ENCODE measurements at places on chromosomes 11 and 22. TPM values are rescaled to one million over a fixed set of nuclear protein-coding genes. Genes with fewer than 3 reads are reported as not detected.

DNA sequence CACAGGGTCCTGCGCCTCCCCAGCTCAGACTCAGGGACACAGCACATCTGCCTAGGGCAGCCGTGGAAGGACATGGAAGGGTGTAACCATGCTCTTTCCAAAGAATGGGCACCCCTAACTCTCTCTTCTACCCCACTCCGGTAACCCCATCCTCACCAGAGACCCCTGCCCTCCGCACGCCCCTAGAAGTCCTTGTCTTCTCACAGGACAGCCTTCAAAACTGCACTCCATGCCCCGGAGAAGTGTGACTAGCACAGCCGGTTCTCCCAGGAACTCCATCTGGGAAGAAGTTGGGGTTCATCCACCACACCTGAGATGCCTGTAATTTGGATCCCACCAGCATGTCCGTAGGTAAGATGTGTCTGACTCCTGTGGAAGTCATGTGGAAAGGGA is 25.0 kb downstream of the P2RY2 start:
- H3K27me3 ChIP-seq: no peaks in the 10 kb centered on the region
- no peaks in the 10 kb centered on the region for H3K36me3 ChIP-seq
- no peak overlapping the region for H3K27ac ChIP-seq
- no peaks in the 10 kb centered on the region for H3K4me1 ChIP-seq
- no peak overlapping the region for H3K4me3 ChIP-seq

GRCh38 chr11:15594607-15595006 is 479.9 kb downstream of the INSC start:
- no peaks in the 10 kb centered on the region for H3K36me3 ChIP-seq
- H3K4me3 ChIP-seq: no peak overlapping the region
- no peaks in the 10 kb centered on the region for H3K4me1 ChIP-seq
- no peak overlapping the region for H3K27ac ChIP-seq
- no peak for DNase-seq
- H3K27me3 ChIP-seq: no peaks in the 10 kb centered on the region

Gene POU2AF1
- total RNA-seq: 2.0 TPM

- H3K36me3 ChIP-seq: no peaks in the 10 kb centered on the region
- H3K4me3 ChIP-seq: no peak overlapping the region
- peaks cover 5% of the 10 kb centered on the region for H3K4me1 ChIP-seq
- no peak for DNase-seq
Measured at GRCh38 chr11:3109434-3109833, 52.2 kb upstream of the CARS1 start.

DNA sequence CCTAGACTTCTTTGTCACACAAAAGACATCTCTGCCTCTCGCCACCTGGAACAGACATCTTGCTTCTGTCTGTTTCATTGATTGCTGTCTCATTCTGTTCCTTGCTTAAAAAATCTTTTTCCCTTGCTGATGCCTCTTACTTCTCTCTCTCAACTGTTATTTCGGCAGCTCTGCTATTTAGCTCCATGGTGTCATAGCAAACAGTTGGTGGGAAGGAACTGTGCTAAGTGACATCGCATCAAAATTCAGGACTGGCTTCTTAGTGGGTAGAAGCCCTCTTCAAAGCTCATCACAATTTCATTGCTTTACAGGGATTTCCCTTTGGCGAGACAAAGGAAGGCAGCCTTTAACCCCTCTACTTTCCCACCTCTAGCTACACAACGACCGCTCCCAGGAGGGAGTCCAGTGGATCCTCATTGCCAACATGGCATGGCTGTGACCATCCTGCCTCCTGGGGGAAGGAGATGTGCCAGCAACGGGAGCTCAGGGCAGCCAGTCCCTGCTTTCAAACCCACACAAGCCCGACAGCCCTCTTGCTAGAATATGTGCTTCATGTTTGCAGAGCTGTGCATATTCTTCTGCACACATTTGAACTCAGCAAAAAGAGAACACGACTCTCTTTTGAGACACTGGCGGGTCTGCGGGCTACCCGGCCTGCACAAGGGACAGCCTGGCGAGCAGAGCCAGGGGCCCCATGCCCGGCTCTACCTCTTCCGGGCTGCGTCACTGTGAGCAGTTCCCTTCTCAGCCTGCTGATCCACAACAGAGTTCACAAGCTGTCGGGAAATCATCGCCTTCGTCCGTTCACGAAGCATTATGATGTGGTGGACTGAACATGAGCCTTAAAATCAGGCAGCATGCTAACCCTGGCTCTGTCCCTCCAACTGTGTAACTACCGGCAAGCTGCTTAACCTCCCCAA is 51.1 kb upstream of the JAM3 start:
- no peaks in the 10 kb centered on the region for H3K4me1 ChIP-seq
- H3K36me3 ChIP-seq: no peaks in the 10 kb centered on the region
- H3K4me3 ChIP-seq: no peak overlapping the region
- H3K27ac ChIP-seq: no peak overlapping the region

GRCh38 chr11:119852741-119853140 is 123.7 kb upstream of the NECTIN1 start:
- H3K4me3 ChIP-seq: no peak overlapping the region
- H3K27me3 ChIP-seq: no peaks in the 10 kb centered on the region
- H3K36me3 ChIP-seq: no peaks in the 10 kb centered on the region
- no peaks in the 10 kb centered on the region for H3K4me1 ChIP-seq
- no peak overlapping the region for H3K27ac ChIP-seq
- DNase-seq: no peak

GRCh38 chr11:6614446-6614845 is 2.4 kb upstream of the TAF10 start:
- H3K36me3 ChIP-seq: peaks cover 5% of the 10 kb centered on the region
- no peak overlapping the region for H3K4me3 ChIP-seq
- peaks cover 17% of the 10 kb centered on the region for H3K4me1 ChIP-seq
- no peak overlapping the region for H3K27ac ChIP-seq
- DNase-seq: no peak

DNA sequence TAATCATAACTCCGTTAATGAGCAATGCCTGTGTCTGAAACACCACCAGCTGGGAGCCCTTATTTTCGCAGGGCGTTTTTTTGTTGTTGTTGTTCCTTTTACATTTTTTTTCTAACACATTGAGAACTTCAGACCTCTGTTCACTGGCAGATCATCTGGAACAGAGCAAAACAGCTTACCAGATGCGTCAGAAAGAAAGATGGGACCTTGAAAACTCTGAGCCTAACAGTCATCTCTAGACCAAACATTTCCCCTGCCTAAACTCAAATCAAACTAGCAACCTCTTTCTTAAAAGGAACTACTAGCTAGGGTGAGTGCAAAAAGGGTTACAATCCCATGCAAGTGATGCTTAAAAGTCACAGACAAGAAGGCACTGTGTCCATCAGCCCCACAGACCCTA is 93.2 kb downstream of the PLEKHA7 start:
- H3K4me3 ChIP-seq: no peak overlapping the region
- no peaks in the 10 kb centered on the region for H3K27me3 ChIP-seq
- no peak overlapping the region for H3K27ac ChIP-seq
- peaks cover 20% of the 10 kb centered on the region for H3K4me1 ChIP-seq
- no peaks in the 10 kb centered on the region for H3K36me3 ChIP-seq

- H3K36me3 ChIP-seq: no peaks in the 10 kb centered on the region
- no peaks in the 10 kb centered on the region for H3K27me3 ChIP-seq
- peaks cover 8% of the 10 kb centered on the region for H3K4me1 ChIP-seq
- DNase-seq: no peak
- no peak overlapping the region for H3K27ac ChIP-seq
- no peak overlapping the region for H3K4me3 ChIP-seq
Measured at GRCh38 chr22:40716116-40716515, 36.8 kb downstream of the MCHR1 start.

DNA sequence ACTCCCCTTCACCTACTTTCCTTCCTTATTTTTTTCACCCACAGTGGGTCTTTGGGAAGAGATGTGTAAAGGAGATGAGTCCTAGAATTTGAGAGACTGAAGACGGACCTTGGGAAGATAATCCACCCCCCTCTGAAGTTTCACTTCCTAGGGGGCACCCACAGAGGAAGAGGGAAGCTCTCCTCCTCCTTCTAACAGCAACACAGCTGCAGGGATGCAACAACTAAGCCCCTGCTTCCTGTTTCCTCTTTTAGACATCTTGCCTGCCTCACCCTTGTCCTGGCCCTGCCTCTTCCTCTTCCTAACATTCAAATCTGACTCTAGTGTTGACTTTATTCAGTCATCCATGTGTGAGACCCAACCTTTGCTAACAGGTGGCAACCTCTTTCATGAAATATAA is 424.6 kb downstream of the BUD13 start:
- H3K27ac ChIP-seq: no peak overlapping the region
- no peaks in the 10 kb centered on the region for H3K27me3 ChIP-seq
- H3K36me3 ChIP-seq: no peaks in the 10 kb centered on the region

Gene F2
- 825 TPM for total RNA-seq

DNA sequence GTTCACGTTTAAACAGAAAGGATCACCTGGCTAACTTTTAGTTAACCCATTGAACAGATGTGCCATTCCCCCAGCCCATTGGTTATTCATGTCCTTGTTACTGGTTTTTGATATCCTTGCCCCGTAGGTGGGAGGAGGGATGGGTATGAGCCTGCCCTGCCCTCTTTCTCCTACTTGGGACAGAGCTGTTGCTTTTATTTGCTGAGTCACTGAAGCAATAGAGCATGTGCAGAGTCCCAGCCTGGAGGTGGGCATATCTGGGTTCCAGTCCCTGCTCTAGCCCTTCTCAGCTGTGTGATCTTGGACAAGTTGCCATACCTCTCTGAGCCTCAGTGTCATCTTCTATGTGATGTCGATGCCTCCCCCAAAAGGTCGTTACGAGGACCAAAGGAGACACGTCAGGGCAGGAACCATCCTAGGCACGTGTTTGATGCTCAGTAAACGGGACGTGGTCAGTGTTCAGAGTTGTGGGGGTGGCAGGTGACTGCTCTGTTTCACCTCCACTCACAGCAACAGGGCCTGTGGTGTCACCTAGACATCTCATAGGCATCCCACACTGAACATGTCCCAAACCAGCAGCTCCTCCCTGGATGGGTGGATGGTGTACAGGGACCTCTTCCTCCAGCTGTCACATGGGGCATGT is 61.0 kb downstream of the BMAL1 start:
- H3K27me3 ChIP-seq: no peaks in the 10 kb centered on the region
- DNase-seq: no peak
- H3K4me1 ChIP-seq: peaks cover 63% of the 10 kb centered on the region

- H3K4me1 ChIP-seq: no peaks in the 10 kb centered on the region
- no peak for DNase-seq
- H3K4me3 ChIP-seq: no peak overlapping the region
- no peaks in the 10 kb centered on the region for H3K27me3 ChIP-seq
- H3K36me3 ChIP-seq: no peaks in the 10 kb centered on the region
Measured at GRCh38 chr11:119786431-119787073, 57.6 kb upstream of the NECTIN1 start.

- H3K27ac ChIP-seq: no peak overlapping the region
- H3K36me3 ChIP-seq: peaks cover 42% of the 10 kb centered on the region
- no peak for DNase-seq
- no peaks in the 10 kb centered on the region for H3K27me3 ChIP-seq
- no peaks in the 10 kb centered on the region for H3K4me1 ChIP-seq
Measured at GRCh38 chr11:18615628-18616392, 16.2 kb downstream of the MISFA start.

GRCh38 chr22:19168088-19168890 is 10.2 kb downstream of the SLC25A1 start:
- H3K36me3 ChIP-seq: no peaks in the 10 kb centered on the region
- no peak overlapping the region for H3K4me3 ChIP-seq
- no peak overlapping the region for H3K27ac ChIP-seq
- no peak for DNase-seq
- peaks cover 5% of the 10 kb centered on the region for H3K27me3 ChIP-seq

Gene INS
- not detected for total RNA-seq

- peak; percentile 84 for DNase-seq
- H3K27me3 ChIP-seq: no peaks in the 10 kb centered on the region
- peaks cover 6% of the 10 kb centered on the region for H3K36me3 ChIP-seq
- peak overlapping the region; percentile 100 for H3K27ac ChIP-seq
- H3K4me3 ChIP-seq: peak overlapping the region; percentile 6
Measured at GRCh38 chr11:76768088-76768908, 14.9 kb upstream of the TSKU start.

Gene MDK
- 6.3 TPM for total RNA-seq

Gene WNT11
- 3.4 TPM for total RNA-seq

DNA sequence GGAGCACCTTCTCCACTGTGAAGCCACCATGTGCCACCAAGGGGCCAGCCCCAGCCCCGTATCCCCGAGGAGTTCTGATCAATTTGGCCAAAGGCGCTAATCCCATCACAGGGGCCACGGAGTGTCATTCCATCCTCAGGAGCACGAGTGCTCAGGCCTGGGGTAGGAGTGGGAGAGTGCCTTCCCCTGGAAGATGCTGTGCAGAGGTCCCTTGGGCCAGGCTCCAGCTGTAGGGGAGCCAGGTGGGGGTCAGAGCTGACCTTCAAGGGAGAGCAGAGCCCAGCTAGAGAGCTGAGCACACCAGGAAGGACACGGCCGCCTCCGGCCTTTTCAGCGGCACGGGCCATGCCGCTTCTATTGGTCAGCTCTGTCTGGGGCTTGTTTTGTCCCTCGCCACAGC is 1459.9 kb downstream of the BRD1 start:
- no peak overlapping the region for H3K27ac ChIP-seq
- DNase-seq: no peak
- H3K36me3 ChIP-seq: no peaks in the 10 kb centered on the region
- H3K4me1 ChIP-seq: no peaks in the 10 kb centered on the region

- no peaks in the 10 kb centered on the region for H3K27me3 ChIP-seq
- no peak for DNase-seq
- H3K4me3 ChIP-seq: no peak overlapping the region
- H3K36me3 ChIP-seq: no peaks in the 10 kb centered on the region
Measured at GRCh38 chr11:66317322-66317722, 478 bp upstream of the CD248 start.

DNA sequence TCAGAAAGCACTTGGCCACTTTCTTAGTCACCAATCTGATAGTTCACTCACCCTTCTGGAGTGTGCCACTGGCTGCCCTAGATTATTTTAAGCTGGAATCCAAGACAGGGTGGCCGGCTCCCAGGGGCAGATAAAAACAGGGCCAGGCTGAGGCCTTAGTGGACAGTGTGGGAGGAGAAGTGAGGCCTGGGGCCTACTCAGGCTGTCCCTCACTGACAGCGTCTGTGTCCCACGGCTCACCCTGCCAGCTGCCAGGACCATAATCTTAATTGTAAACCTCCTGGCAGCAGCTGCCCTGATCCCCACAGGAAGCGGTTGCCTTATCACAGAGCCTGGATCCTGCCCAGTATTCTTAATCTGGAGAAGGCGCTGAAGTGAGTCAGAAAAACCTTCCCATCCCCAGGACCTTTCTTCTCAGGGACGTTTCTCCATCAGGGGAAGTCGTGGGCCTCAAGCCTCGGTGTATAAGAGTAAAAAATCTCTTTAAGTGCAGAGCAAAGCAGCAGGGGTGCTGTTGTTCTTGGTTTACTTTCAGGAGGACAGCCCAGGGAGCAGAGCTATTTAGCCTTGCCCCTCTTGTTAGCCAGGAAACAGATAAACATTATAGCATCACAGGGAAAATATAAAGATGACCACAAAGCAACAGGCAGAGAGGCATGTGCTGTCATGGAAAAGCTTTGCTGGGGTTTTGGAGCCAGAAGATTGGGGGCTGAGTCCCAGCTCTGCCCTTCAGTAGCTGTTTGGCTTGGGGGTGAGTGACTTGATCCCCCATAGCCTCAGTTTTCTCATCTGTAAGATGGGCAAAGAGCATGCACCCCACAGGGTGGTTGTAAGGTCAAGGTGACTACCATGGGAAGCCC is 39.6 kb downstream of the TSPAN18 start:
- no peaks in the 10 kb centered on the region for H3K27me3 ChIP-seq
- no peak for DNase-seq
- no peaks in the 10 kb centered on the region for H3K36me3 ChIP-seq
- H3K27ac ChIP-seq: no peak overlapping the region
- no peak overlapping the region for H3K4me3 ChIP-seq

Gene BIRC3
- 106 TPM for total RNA-seq

Data from right lobe of liver (tissue), 6 donors.